Osteoblast (primary cell): ENCODE measurements at places on chromosomes 7 and 10. TPM values are rescaled to one million over a fixed set of nuclear protein-coding genes. Genes with fewer than 3 reads are reported as not detected.

Gene C10orf53
- not detected in 2 replicates for total RNA-seq

Gene TMEM176A
- not detected in 2 replicates for total RNA-seq

Gene LIPF
- not detected in 2 replicates for total RNA-seq

Gene AKR1E2
- total RNA-seq, result 15.6 and 17.7 TPM in 2 replicates

Gene TYW1B
- 2.1 and 2.2 TPM in 2 replicates for total RNA-seq

GRCh38 chr7:134016223-134016941, 110.8 kb upstream of the LRGUK start:
- DNase-seq, result no peak

GRCh38 chr10:76136961-76137360, 705.5 kb downstream of the LRMDA start:
- no peak for DNase-seq

GRCh38 chr10:58436071-58436470, 50.9 kb downstream of the TFAM start:
- no peak for DNase-seq

DNA sequence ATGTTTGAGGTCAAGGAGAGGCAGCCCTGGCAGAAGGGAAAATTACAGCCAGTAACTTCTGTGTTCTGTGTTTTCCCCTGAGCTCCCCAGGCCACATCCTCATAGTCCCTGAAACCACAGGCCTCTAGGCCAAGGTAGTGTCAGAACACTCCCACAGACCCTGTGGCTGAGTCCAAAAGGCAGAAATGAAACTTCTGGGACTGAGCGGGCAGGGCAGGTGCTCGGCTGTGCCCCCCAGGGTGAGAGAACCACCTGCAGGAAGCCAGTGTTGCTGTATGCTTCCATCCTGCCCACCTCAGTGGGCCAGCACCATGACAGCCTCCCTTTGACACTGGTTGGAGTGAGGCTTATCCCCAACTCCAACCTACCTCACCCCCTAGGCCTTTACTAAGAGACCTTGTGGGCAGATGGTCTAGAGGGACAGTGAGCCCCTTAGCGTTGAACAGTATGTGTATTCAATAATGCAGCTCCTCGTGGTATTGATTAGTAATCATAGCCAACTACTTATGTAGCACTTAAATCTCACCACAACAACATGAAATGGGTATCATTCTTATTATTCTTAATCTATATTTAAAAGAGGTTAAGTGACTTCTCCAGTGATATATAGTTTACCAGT, 30.3 kb downstream of the PIK3CG start:
- no peak for DNase-seq

DNA sequence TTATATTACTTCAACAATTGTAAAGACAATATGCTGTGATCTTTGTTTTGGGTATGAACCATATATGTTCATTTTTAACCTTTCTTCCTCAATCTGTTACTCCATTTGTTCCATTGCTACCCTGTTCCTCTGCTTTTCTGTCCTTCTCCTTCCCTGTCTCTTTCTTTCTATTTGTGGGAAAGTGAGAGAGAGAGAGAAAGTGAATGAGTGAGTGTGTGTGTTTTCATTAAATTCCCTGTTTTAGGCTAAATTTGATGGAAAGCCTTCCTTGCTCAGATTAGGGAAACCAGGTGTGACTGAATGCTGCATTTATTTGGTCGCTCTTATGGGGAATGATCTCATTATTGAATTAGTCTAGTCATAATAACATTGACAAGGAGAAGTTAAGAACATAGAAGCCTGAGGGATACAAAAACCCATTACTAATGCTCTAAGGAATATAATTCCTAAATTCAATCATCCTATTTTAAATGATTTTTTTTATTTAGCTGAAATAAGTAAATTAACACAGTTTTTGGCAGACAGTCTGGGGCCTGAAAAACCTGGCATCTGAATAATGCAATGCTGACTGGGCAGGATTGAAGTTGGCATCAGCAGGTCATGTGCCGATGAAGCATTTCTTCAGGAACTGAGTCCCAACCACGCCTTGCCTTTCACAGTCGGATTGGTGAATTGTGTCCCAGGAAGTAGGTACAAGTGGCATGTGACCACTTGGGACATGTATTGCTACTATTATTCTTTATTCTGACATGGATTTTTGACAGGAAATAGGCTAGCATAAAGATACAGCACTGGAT, 117.6 kb upstream of the LRGUK start:
- no peak for DNase-seq

DNA sequence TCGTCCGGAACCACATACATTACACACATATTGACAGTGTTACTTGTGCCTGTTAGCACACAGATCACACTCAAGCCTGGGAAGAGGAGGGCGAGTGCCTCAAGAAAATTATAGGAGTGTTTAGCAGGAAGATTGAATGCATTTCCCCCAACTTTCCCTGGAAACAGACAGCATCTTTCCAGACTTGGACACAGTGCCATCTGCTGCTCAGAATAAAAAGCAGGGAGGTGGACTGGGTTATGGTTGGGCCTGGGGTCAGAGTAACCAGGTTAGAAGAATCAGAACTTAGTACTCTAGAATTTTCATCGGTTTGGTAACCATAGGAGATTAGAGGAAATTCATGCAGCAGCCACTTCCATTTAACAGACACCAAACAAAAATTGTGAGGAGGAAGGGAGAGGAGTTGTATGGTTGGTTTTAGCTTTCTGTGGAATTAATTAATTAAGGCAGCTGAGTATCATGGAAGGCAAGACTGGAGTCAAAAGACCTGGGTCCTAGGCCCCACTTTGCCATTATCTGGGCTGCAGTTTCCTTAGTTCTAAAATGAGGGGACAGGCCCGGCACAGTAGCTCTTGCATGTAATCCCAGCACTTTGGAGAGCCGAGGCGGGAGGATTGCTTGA, 43.4 kb upstream of the OPTN start:
- no peak for DNase-seq

DNA sequence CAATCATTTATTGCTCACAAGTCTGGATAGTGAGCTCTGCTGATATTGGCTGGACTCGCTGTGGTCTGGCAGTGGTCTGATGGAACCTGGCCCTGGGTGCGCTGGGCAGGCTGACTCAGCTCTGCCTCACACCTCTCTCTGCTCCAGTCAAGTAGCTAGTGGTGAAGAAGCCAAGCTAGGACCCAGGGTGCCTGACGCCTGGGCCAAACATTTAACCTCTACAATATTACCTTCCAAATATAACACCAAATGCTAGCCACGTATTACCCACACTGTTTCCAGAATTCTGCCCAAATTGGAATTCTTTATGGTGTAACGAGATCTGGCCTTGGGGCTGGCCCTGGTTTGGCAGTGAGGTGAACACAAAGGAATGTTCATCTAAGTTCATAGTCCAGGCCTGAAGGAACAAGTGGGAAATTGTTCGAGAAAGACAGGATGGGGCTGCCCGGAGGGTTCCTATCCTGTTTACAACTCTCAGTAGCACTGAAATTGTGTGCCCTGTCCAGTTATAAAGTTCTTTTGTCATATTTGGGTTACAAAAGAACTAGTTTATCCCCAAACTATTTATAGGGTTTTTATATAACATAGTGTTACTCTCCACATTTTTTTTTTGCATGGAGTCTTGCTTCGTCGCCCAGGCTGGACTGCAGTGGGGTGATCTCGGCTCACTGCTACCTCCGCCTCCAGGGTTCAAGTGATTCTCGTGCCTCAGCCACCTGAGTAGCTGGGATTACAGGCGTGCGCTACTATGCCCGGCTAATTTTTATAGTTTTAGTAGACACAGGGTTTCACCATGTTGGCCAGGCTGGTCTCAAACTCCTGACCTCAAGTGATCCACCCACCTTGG, 16.3 kb downstream of the OR2AE1 start:
- peak; percentile 87 for DNase-seq

DNA sequence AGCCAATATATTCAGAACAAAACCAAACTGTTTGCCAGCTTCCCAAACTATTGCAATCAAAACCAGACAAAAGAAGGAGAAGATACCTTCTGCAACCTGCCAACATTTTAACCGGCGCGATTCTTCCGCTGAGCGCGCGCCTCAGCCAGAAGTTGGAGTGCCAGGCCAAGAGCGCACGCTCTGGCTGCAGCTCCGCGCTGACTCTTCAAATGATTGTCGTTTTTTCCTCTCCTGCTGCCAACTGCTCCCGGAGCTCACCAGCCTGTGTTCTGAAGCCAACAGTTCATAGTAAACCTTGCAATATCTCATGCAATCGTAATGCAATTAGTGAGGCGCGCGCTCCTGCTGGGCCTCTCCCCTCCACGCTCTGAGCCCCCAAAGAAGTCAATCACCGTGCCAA, 259.7 kb upstream of the MGMT start:
- no peak for DNase-seq

DNA sequence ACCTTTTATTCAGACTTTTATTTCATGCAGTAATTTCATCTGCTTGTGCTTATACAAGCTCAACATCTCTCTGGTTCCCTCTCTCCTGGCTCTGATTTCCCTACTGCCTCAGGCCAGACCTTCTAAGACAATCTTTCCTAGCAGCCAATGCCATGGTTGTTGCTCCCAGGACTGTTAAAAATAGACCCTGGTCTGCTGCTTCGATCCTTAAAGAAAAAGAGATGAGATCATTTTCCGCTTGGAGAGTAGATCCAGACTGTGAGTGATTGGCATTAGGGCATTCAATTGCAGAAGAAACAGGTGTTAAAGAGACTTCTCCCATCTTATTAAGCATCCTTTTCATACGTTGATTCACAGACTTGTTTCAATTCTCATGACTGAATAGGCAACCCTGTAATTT, 68.4 kb upstream of the ITGB1 start:
- no peak for DNase-seq

- no peak for DNase-seq
Observed at GRCh38 chr10:44183667-44184632, 200.9 kb downstream of the CXCL12 start.
